ENCODE measurements at places on chromosomes 6 and 20.

DNA sequence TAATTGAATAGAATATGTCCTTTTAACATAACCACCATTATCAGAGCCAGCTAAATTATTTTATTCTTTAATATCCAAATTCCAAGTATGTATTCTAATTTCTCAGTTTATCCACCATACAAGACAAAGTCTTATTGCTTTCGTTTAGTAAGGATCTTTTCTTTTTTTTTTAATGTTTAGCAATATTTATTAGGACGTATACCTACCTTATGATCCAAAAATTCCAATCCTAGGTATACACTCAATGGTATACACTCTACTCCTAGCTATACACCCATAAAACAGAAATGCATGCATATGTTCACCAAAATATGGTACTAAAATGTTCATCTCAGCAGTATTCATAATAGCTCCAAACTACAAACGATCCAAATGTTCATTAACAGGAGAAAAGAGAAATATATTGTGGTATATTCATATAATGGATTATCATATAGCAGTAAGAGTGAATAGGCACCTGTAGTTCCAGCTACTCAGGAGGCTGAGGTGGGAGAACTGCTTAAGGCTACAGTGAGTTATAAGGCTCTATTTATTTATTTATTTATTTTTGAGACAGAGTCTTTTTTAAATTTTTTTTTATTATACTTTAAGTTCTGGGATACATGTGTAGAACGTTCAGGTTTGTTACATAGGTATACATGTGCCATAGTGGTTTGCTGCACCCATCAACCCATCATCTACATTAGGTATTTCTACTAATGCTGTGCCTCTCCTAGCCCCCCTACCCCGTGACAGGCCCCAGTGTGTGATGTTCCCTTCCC is 17.3 kb downstream of the TNFAIP3 start:
- no peak for DNase-seq

DNA sequence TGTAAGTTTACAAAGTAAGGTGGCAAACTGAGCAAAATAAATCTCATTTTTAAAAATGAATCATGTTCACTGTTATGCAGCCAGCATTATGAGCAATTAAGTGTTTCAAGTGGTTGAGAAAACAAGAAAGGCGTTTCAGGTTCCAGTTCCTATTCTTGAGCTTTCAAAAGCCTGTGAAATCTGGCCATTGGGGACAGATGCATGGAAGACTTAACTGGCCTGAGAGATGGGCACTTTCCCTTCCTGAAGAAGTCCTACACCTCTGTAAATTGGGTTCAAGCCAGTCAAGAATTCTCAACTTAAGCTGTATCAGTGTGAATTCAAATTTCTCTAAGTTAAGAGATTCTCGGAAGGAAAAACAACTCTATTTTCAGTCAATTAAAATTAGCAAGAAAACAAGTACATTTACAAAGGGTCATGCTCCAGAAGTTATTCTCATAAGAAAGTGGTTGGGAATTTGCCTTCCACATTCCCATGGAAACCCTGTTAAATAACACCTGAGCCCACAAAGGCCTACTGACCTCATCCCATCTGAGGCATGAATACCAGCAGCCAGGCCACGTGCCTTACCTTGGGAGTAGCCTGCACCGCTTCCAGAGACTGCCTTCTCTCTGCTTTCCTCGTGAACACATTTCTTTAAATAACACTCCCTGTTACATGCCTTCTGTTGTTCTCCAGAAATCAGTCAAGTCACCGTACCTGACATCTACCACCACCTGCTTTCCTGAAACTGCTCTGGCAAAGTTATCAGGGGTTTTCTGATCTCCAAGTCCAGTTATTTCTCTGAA is 19.4 kb downstream of the MAP3K5 start:
- no peak for DNase-seq

DNA sequence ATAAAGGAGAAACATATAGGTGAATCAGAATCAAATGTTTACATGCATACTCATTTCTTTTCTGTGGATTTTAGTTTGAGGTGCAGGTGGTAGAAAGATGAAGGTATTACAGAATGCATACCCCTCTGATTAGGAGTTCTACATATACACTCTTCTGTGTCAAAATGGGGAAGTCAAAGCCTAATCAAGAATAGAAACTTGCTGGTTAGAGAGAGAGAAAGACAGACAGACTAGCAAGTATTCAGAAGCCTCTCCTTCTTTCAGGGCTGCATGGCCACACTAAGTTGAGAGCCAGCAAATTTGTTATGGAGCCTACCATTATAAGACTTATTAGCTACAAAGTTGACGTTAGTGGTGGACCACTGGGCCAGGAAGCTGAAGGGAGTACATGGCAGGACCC is 358.3 kb upstream of the EYS start:
- DNase-seq = no peak

GRCh38 chr20:90651-91050 is 3.2 kb downstream of the DEFB125 start:
- DNase-seq = no peak

- DNase-seq = no peak
These were observed 82.0 kb upstream of the TRAF3IP2 start for GRCh38 chr6:111687652-111688051.

DNA sequence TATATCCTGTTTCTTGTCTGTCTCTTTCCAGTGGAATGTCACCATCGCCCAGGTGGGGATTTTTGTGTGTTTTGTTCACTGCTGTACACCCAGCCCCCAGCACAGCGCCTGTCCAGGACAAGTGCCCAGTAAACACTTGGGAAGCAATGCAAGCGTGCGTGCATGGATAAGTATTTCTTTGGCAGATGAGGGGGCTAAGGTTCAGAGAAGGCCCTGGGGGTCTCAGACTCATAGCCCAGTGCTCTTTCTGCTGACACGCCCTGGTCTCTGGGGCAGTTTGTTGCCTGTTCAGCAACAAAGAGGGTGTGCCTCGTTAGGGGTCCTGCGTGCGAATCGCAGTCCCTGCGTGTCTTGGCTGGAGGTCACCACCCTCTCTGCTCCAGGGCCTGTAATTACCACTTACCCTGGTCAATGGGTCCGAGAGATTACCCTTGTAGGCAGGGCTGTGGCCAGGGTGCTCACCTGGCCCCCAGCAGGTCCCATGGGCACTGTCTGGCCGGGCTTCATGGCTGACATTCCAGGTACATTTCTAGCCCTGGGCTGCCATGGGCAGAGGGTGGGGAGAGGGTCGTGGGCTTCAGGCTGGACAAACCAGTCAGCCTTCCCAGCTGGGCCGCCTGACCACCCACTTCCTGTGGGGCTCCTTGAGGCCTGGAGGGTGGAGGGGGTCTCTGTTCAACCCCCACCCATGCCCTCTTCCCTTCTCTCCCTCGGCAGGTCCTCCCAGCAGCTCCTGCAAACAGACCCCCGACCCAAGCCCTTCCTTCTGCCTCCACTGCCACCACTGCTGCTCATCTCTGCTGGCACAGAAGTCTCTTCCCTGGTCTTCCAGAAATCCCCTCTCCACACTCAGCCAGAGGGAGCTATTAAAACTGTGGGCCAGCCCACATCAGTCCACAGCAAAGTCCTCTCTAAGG is 87.1 kb downstream of the CEBPB start:
- no peak for DNase-seq

DNA sequence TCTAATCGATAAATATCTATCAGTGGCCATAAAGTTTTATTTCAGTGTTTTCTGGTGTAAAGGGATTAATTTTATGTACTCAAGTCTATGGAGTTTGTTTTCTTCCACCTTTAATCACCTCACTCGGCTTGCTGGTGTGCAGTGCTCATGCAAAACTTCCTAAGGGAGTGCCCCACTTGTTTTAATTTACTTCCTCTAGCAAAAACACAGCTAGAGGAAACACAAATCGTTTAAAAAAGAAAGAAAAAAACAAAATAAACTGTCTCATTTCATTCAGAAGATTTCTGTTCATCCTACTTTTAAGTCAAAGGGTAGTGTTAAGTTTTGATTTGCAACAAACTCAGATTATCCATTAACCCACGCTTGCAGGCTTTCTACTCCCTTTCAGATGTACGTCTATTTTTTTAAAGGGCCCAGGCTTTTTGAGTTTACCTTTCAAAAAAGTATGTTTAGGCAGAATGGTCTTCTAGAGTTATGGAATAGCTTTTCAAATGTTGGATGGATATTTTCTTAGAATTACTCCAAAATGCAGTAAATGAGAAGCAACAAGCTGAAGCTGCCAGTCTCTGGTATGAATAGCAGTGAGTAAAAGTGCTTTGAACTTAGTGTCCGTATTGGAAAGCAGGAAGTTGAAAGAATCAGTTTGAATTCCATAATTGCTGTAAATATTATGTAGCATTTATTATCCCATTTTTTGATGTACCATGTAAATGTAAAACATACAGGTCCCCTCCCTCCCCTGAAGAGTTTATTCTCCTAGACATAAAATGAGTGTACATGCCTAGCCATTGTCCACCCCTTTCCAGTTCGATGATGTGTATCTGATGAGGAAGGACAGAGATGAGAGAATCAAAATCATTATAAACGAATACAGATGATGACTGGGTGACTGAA is 113.3 kb downstream of the SLC16A10 start:
- DNase-seq = no peak

DNA sequence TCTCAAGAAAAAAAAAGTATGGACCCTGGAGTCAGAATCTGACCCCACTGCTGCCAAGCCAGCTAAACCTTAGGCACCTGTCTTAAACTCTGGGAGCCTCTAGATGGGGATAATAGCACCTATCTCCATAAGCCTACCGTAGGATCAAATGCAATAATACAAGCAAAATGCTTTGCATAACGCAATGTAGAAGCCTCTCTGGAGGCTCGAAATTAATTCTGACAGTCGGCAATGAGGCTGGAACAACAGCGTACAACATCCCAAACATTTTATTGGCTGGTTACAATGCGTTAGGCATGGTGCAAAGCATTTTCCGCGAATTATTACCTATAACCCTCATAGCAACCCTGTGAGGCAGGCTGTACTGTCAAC is 521 bp downstream of the CDK5RAP1 start:
- no peak for DNase-seq

GRCh38 chr6:75604294-75604693 is 2.6 kb downstream of the SENP6 start:
- DNase-seq = no peak

GRCh38 chr6:3869632-3870527 is 20.7 kb downstream of the FAM50B start:
- no peak for DNase-seq

GRCh38 chr6:2765896-2766766 is 938 bp downstream of the WRNIP1 start:
- peak; percentile 5 for DNase-seq

DNA sequence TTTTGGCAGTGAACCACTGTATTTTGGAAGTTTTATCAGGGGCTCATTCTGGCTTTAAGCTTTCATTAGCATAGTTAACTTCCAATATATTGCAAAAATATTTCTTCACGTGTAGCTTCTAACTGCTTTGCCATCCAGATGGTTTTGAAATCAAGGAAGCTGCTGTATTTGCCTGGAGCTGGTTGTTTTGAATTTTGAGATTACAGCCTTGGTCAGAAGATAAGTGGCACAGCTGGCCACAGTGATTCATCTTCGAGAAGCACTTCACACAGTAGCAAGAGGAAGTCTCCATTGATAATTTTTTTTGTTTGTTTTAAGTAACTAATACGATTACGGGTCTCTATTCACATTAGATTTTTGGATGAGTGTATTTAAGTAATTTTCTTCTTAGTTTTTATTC is 3.8 kb downstream of the APCDD1L start:
- no peak for DNase-seq

DNA sequence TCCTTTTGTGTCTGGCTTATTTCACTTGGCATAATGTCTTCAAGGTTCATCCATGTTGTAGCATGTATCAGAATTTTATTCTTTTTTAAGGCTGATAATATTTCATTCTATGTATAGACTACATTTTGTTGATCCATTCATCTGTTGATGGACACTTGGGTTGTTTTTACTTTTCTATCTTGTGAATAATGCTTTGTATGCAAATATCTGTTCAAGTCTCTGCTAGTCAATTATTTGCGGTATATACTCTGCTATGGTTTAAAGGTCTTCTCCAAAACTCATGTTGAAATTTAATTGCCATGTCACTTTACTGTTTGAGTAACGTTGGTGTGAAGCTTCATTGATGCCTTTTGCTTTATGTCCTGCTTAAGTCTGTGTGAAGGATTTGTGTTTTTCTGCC is 27.5 kb downstream of the ECI2 start:
- no peak for DNase-seq

- DNase-seq = no peak
These were observed 103.6 kb downstream of the GMDS start for GRCh38 chr6:2141644-2142290.

- no peak for DNase-seq
These were observed 35.8 kb upstream of the MRGBP start for GRCh38 chr20:62760471-62760855.

GRCh38 chr6:55397986-55398385 is 70.7 kb downstream of the GFRAL start:
- DNase-seq = no peak

- no peak for DNase-seq
These were observed 80.0 kb upstream of the ARG1 start for GRCh38 chr6:131492932-131493573.

DNA sequence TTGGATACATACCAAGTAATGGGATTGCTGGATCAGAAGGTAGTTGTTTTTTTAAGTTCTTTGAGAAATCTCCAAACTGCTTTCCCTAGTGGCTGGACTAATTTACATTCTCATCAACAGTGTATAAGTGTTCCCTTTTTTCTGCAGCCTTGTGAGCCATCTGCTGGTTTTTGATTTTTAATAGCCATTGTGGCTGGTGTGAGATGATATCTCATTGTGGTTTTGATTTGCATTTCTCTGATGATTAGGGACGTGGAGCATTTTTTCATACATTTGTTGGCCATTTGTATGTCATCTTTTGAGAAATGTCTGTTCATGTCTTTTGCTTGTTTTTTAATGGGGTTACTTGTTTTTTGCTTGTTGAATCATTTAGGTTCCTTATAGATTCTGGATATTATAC is 34.8 kb downstream of the TOP1 start:
- DNase-seq = no peak

DNA sequence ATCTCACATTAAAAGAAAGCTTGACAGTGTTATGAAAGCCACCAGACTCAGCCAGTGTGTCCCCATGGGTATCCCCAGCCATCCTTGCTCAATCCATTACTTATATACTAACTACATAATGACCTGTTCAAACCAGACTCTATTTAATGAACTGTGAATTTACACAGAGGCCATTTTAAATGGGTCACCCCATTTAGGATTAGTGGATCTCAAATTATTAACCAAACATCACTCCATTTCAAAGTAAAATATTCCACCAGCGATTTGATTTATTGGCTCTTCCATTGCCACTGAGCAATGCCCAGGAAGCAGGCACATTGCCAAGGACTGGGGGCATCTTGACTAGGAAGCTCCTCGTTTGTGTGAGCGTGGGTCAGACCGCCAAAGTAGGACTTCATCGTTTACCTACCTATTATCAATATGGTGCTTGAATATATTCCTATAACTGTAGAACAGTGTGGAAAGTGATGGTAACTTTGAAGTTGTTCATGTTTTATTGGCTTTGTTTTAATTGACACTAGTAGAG is 15.5 kb upstream of the NPEPL1 start:
- no peak for DNase-seq
